HuH-7 (cell line): ENCODE measurements at places on chromosomes 6 and 20.

- no peak for DNase-seq
Observed at GRCh38 chr20:48949304-48950170, 28.0 kb downstream of the ARFGEF2 start.

GRCh38 chr6:72080260-72080941 is 194.1 kb downstream of the RIMS1 start:
- no peak for DNase-seq

- no peak for DNase-seq
Observed at GRCh38 chr6:21521276-21521675, 72.3 kb upstream of the SOX4 start.

DNA sequence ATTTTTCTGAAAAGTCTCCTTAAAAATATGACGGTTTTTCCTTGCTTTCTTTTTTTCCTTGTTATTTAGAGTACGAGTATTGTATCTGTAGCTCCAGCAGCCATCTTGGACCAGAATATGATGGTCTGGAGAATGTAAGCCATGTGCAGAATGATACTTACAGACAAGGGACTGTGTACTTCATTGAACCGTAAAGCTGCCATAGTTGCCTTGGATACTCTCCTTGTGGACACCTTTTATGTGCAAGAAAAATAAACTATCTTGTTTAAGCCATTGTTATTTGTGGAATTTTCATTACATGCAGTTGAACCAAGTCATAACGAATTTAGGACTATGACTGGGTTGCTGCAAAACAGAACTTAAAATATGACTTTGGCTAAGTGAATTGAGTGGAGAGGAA is 485.8 kb upstream of the CITED2 start:
- no peak for DNase-seq

DNA sequence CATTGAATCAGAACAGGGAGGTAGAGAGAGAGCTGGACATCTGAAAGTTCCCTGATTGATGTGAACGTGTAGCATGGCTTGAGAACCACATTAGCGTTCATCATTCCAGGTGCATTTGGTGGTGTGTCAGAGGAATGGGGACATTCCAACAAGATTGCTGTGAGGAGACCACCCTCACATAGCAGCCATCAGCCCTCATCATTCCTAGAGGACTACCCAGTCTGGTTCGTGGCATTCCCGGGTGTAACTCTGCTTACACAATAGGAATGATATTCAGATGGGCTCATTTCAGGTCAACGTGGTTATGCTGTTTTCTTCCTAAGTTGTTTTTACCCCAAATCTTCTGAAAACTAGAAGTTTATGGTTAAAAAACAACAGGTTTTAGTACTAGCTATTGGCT is 62.2 kb upstream of the KLHL31 start:
- DNase-seq = no peak

- no peak for DNase-seq
Observed at GRCh38 chr20:56566621-56567020, 33.6 kb downstream of the FAM209B start.

GRCh38 chr6:125013938-125014660 is 51.9 kb downstream of the RNF217 start:
- DNase-seq = no peak

DNA sequence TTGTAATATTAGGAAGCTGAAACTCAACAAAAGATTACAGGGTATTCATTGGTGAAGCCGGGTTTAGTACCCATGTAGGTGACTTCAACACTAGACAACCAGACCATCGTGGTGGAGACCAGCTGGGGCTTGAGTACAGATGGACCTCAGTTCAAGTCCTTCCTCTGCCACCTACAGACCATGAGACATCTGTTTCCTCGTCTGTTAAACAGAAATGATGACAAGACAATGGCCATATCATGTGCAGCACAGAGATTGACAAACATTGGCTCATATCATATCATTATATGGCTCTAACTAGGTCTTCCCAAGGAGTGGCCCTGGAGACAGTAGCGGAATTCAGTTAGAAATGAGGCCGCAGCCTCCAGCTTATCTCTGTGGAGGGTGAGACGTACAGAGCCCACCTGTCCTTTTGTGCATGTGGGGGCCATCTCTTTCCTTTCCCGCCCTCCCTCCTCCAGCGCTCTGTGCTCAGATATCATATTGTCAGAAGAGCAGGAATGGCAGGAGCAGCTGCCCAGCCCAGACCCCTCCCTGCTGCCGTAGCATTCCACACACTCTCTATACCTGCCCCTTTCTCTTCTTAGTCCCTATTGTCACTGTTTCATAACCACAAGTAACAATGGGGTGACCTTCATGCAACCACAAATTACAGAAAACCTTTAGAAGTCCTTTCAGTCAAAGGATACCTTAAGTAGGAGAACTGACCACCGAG is 75.1 kb downstream of the LY86 start:
- DNase-seq = no peak

DNA sequence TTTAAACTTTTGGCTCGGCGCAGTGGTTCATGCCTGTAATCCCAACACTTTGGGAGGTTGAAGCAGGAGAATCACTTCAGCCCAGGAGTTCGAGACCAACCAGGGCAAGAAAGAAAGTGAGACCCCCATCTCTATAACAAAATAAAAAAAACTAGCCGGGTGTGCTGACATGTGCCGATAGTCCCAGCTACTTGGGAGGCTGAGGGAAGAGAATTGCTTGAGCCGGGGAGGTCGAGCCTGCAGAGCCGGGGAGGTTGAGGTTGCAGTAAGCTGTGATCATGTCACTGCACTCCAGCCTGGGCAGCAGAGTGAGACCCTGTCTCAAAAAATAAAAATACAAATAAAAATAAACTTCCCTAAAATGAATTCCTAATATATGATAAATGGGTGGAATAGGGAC is 50.4 kb downstream of the ZMYND8 start:
- DNase-seq = no peak

DNA sequence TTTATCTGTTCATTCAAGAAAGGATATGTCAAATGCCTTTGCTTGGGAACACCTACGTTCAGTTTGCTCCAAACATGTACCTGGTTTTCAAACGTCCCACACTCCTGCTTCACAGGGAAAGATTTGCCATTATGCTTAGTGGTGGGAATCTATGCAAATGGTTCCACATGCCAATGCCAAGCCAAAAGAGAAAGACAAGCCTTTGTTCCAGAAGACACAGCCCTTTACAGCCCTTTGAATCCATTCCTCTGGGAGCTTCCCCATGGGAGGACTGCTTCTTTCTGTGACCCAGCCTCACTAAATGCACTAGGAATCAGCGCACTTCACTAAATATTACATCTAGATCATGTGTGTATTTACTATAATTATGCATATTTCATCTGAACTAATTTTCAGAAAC is 619.5 kb downstream of the PRKN start:
- DNase-seq = no peak

- DNase-seq = no peak
Observed at GRCh38 chr6:317060-317447, 24.8 kb downstream of the DUSP22 start.

- peak; percentile 12 for DNase-seq
Observed at GRCh38 chr6:20056350-20056992, 155.8 kb downstream of the MBOAT1 start.
